T-cell (primary cell): ENCODE measurements at places on chromosomes 2 and 18. TPM values are rescaled to one million over a fixed set of nuclear protein-coding genes. Genes with fewer than 3 reads are reported as not detected.

XDH gene
- total RNA-seq = not detected

ITGA6 gene
- 188 TPM for total RNA-seq

TTN gene
- total RNA-seq = 14.3 TPM

RAD51AP2 gene
- not detected for total RNA-seq

RIT2 gene
- total RNA-seq = not detected

ASB18 gene
- total RNA-seq = not detected

CRYGD gene
- not detected for total RNA-seq

MATN3 gene
- not detected for total RNA-seq

IL1R1 gene
- total RNA-seq = 0.43 TPM

ANKRD62 gene
- not detected for total RNA-seq

COLEC12 gene
- 0.32 TPM for total RNA-seq

RGPD4 gene
- 0.32 TPM for total RNA-seq

MOGAT1 gene
- not detected for total RNA-seq
